ENCODE measurements at places on chromosomes 3 and 15.

GRCh38 chr3:62574266-62574898 lies 201.0 kb upstream of the FEZF2 start:
- DNase-seq = no peak

GRCh38 chr3:21729888-21730459 lies 21.0 kb downstream of the ZNF385D start:
- DNase-seq = no peak

DNA sequence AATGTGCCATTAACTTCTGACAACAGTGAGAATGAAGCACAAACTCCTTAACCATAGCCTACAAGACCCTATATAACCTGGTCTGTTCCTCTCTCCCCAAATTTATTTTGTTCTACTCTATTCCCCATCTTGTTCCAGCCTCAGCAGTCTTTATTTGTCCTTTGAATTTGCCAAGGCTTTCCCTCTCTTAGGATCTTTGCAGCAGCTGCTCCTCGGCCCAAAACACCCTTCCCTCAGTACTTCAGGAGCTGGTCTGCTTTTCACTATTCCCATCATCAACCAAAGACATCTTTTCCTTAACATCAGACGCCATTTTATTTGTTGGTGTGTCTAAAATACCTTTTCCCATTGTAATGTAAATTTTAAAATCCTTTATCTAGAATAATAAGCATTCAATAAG lies 10.2 kb downstream of the PRICKLE2 start:
- no peak for DNase-seq

- no peak for DNase-seq
Observed at GRCh38 chr3:147960786-147961185, 551.6 kb downstream of the ZIC1 start.

DNA sequence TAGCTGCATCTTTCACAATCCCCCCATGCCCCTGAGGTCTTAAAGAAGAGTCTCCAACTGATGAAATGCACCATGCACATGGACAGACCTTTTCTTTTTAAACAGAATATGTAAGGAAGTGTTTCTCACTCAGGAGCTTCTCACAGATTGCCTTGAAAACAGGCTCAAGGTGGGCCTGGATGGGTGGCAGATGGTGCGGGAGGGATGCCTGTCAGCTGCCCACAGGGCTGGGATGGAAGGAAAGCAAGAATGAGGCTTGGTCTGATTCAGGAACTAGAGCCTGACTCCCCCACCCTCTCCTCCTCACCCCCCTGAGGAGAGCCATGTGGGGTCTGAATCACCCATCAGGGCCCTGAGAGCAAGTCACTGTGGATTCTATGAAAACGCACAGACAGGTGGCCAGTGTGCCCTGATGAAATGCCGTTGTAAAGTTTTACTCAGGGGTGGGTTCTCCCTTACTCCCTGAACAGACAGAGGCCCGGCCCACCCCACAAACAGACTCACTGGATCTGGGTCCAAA lies 67.2 kb downstream of the UMPS start:
- DNase-seq = no peak

DNA sequence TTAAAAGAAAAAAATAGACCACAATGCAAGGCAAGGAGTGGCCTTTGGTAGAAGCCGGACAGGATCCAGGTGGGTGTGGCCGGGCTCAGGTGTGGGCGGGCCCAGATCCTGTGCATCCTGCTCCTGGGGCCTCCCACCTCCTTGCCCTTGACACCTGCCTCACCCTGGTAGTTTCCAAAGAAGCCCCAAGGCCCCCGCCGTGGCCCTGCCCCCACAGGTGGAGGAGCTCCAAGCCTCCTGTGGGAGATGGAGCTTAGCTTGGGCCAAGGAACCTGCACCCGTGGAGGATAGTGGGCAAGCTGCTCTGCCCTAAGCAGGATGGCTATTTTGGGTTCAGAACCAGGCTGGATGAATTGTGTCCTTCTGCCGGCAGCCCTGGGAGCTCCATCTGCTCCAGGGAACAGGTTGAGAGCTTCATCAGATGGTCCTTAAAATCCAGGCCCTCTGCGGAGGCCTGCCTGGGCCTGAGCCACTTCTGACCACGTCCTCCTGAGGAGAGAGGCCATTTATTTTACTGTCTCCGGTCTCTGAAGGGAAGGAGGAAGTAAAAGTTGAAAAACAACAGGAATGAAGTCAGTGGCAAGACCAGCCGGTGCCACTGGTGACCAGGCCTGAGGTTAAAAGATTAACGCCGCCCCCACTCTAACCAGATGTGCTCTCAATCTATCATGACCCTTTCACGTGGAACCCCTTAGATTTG lies 53.9 kb upstream of the KLF13 start:
- DNase-seq = no peak

- DNase-seq = no peak
Observed at GRCh38 chr3:30131191-30131590, 475.2 kb upstream of the TGFBR2 start.

- DNase-seq = no peak
Observed at GRCh38 chr3:193978486-193978885, 157.5 kb upstream of the HES1 start.

DNA sequence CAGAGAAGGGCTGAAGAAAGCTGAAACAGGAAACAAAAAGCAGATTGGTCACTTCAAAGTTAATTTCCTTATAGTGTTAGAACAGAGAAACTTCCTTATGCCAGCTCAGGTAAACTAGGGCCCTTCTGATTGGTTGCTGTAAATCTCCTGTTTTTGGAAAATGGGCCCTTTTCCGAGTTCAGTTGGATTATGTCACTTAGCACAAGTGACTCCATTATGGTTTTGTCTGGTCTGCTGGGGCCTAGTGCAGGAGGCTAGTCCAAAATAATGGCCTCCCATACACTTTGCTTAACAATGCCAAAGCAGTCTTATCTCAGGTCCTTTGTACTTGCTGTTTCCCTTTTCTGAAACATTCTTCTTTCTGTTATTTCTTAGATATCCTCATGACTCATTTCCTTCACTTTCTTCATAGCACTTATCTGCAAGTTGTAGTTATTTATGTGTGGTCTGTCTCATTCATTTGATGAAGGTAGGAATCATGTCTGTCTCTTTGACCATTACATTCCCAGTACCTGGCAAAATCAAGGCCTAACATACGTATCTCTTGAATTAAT lies 7.7 kb upstream of the DCP1A start:
- DNase-seq = no peak

DNA sequence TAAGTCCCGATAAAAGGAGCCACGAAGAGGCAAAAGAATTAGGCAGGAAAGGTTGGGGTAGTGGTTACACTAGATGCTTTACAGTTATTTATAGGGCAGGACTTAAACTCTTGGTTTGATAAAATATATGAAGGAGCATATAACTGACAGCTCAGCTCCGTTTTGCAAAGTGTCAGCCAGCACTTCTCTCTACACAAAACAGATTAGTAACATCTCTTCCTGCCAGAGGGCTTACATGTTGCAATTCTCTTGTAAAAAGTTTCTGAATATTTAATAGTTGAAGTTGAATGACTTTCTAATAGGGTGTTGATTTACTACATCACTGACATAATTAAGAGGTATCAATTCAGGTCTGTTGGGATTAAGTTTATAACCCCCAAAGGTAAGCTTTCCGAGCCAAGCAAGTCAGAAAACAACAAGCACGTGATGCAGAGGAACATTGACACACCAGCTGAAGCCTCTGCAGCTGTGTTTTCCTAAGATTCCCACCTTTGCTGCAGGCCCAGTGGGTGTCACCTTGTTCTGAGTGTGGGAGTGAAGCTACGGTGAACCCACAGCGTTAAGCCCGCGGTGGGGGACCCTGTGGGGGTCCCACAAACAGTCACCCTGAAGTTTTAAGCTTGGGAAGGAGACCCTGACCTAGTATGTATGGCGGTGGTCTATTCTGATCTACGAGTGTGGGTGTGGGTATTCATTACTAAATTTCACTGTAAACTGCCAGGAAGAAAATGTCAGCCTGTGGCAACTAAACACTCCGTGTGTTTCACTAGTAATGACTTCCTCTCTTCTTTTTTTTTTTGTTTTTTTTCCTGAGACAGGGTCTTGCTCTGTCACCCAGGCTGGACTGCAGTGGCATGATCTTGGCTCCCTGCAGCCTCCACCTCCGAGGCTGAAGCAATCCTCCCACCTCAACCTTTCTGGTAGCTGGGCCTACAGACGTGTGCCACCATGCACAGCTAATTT lies 22.0 kb upstream of the ATP13A3 start:
- DNase-seq = no peak

- DNase-seq = no peak
Observed at GRCh38 chr3:124663690-124664089, 66.6 kb upstream of the UMPS start.

- no peak for DNase-seq
Observed at GRCh38 chr3:53255423-53255774, 423 bp downstream of the TKT start.

DNA sequence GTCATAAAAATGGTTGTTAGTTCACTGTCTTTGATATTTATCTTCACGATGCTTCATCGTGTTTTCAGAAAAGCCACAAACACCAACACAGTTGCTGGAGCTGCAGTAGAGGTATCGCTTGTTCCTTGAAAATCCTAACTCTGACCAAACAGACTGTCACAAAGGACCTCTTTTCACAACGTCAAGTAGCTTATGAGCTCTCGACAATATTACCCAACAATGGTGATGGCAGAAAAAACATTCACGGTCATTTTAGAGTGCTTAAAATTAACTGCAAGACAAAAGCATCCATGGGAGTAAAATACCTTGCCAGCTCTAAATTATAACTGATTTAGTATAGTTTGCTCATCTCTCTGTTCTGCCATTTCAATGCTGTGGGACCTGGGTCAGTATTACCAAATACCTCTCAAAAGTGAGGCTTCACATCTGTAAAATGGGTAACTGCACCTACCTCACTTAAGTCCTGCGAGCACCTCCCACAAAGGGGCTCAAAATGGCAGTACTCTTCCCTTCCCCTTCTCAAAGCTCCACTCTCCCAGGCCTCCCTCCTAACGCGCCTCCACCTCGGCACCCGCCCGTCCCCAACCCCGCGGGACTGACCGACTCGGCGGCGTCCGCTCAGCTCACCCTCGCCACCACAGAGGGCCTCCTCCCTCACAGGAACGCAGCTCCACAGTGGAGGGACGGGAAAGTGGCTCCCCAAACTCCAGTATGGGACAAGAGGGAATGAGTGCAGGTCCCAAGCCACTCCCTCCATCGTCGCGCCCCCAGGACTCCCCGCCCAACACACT lies 546 bp downstream of the TRIM59 start:
- DNase-seq = no peak

- no peak for DNase-seq
Observed at GRCh38 chr3:113758389-113759024, 11.7 kb downstream of the ATP6V1A start.

GRCh38 chr3:50671331-50671730 lies 3.4 kb upstream of the DOCK3 start:
- peak; percentile 66 for DNase-seq

DNA sequence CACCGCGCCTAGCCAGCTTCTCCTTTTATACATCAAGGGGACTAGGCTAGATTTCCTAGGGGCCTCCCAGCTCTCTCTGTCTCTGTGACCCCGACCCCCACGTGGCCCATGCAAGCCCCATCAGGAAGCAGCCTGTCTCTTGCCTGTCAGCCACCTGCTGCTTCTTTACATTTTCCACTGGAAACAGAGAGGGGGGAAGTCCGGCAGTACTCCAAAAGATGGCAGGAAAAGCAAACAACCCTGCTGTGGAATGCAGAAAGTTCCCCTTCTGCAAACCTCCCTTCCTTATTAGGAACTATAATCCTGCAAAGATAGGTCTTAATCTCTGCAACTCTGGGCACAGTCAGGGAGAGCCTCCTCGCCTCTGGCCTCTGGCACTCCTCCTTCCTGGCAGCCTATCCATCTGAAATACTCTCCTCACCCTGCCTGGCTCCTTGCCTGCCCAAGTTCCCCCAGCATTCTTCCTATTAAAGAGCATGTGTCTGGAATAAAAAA lies 47.4 kb upstream of the HACD2 start:
- no peak for DNase-seq

DNA sequence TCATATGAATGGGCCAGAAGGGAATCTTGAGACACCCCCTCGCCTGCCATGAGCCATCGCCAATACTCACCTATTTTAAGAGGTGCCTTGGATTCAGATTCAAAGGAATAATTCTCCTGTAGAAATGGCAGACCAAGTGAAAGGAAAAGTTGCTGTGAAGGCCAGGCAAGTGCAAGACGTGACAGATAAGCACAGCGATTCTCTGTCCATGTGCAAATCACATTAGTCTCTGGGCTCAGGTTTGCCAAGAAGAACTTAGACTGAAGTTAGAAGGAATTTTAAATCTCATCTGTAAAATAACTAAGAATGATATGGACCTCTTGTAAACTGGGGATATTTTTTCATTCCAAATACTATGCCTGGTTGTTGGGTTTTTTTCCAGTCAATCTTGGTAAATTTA lies 173.6 kb downstream of the UACA start:
- no peak for DNase-seq

- DNase-seq = no peak
Observed at GRCh38 chr3:58198362-58198761, 12.4 kb downstream of the DNASE1L3 start.

GRCh38 chr15:68126396-68126795 lies 72.3 kb downstream of the PIAS1 start:
- no peak for DNase-seq

GRCh38 chr15:32979710-32980109 lies 214.8 kb downstream of the FMN1 start:
- DNase-seq = no peak

- DNase-seq = no peak
Observed at GRCh38 chr3:57980416-57980815, 27.8 kb upstream of the FLNB start.

GRCh38 chr3:134511500-134511899 lies 25.6 kb downstream of the CEP63 start:
- no peak for DNase-seq

DNA sequence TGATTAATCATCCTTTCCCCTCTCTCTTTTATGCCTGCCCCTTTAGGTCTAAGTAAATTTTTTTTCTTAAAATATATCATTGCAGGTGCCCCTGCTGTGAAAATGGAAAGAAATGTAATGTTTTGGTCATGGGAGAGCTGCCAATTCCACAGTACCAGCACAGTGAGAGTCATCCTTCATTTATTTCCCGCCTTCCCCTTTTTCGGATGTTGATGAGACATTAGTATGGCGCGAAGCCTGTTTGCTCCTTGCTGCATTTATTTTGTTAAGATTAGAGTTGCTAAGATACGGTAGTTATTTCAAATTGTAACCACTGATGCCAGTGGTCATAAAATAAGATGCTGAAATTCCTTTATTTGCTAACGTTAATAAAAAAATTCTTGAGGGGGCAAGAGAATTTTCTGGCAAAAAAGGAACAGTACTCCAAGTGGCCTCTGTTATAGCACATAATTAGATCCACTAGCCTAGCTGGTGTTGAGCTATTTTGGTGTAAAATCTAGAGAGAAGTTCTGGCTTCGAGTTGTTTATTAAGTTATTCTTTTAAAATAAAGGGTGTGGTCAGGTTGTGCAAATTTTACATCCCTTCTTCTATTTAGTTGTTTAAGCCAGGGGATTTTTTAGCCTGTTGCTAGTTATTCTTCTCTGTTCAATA lies 62.8 kb downstream of the MDFIC2 start:
- no peak for DNase-seq

- no peak for DNase-seq
Observed at GRCh38 chr3:45499529-45499928, 95.0 kb upstream of the LIMD1 start.

- no peak for DNase-seq
Observed at GRCh38 chr15:35557544-35557943, 11.6 kb upstream of the DPH6 start.

GRCh38 chr3:17021614-17022013 lies 136.9 kb downstream of the PLCL2 start:
- no peak for DNase-seq

GRCh38 chr3:158700559-158700958 lies 28.1 kb upstream of the LXN start:
- no peak for DNase-seq

Measured in NCI-H1092 (cell line).